ENCODE measurements at places on chromosomes 2 and 18. TPM values are rescaled to one million over a fixed set of nuclear protein-coding genes. Genes with fewer than 3 reads are reported as not detected.

The RNASEH1 gene
- total RNA-seq = 38.5 TPM

The LYG2 gene
- total RNA-seq = not detected

The SMARCAL1 gene
- 17.6 TPM for total RNA-seq

The PRKAG3 gene
- not detected for total RNA-seq

The LYG1 gene
- 0.20 TPM for total RNA-seq

The TXNDC2 gene
- under 0.01 TPM for total RNA-seq

The SPP2 gene
- not detected for total RNA-seq

The CYTIP gene
- not detected for total RNA-seq

The TSPYL6 gene
- not detected for total RNA-seq

The ALK gene
- not detected for total RNA-seq

The SCYGR4 gene
- not detected for total RNA-seq

The CNGA3 gene
- under 0.01 TPM for total RNA-seq

The ADAM23 gene
- total RNA-seq = 3.7 TPM
